ENCODE measurements at places on chromosomes 2 and 18.
A peak's percentile ranks its signal among the peaks of the same experiment; 100 is the strongest.

- DNase-seq: no peak
Measured at GRCh38 chr2:160741815-160742214, 248.2 kb upstream of the RBMS1 start.

DNA sequence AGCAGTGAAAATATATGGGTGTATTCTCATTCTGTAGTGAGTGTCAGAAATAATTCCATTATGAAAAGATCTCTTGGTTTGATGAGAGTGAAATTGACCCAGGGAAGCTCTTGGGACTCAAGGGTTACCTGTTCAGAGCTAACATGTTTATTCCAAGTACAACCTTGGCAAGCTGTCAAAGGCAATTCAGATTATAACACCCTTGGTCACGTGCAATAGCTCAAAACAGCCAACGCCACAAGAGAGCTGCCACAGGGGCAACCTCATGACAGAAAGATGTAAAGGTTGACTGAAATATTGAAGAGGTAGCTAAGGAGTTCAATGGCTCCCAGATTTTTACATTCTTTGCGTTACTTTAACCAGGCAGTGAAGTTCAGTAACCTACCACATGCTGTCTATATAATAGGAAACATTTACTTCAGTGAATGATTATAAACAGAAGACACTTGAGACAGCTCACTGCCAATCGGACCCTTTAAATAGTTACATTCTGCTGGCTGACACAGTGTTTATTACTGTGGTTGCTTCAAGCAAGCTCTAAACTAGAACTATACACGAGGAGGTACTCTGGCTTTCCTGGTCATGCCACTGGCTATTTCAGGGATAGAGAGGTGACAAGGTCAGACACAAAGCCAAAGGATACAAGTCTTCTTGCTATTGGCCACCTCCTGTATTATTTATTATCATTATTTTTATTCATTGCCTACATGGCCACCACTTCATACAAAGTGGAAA lies 187.3 kb downstream of the PID1 start:
- peak; percentile 54 for DNase-seq

DNA sequence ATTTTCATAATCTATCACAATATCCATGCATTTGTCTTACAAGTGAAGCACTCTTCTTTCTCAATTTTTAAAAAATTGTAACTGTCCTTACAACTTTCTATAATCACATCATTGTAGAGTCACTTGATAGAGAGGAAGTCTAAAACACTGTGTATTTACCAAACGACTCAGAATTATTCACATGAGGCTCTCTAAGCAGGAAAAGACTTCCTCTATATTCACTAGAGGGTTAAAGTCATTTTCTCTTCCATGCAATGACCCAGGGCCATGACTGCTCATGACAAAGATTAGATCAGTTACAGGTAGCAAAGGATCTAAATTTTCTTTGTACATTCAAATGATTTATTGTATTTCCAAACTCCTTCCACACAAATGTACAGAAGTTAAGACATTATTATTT lies 9.0 kb upstream of the SLC1A4 start:
- DNase-seq: no peak

GRCh38 chr2:141699573-141699972 lies 431.2 kb downstream of the LRP1B start:
- no peak for DNase-seq

DNA sequence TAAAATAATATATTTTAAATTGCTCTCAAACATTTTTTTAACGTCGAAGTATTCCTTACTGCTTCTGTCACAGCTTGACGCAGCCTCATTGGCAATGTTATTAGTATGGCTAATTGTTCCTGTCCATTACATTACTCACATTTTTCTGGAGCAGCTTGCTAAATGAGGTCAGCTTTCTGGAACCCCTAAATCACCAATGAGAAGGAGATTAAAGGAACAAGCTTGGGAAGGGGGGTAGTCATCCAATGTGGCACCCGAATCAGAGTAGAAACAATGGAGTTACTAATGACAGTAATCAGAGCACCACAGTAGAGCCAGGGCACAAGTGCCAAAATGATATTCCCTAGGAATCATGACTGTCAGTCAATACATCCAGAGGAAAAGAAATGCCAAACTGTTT lies 5.1 kb downstream of the NEUROD1 start:
- no peak for DNase-seq

- DNase-seq: no peak
Measured at GRCh38 chr2:199875400-199875799, 24.4 kb upstream of the FTCDNL1 start.

DNA sequence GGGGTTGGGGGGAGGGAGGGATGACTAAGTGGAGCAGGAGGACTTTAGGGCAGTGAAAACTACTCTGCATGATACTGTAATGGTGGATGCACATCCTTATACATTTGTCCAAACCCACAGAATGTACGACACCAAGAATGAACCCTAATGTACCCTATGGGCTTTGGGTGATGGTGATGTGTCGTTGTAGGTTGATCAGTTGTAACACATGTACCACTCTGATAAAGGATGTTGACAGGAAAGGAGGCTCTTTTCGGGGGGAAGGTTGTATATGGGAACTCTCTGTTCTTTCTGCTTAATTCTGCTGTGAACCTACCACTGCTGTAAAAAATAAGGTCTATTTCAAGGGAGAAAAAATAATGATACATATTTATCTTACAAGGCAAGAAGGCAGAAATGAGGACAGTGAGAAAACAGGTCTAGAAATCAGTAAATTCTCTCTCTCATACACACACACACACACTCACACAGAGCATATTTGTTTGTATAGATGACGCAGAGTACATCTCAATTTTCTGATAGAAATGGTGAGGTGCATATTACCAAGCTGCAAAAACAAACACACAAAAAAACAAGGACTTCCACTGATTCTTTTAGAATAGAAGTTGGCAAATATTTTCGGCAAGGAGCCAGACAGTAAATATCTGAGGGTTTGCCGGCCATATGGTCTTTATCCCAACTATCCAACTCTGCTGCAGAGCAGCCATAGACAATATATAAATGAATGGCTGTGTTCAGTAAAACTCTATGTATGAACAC lies 20.2 kb downstream of the FAM124B start:
- peak; percentile 27 for DNase-seq

GRCh38 chr2:74221091-74221490 lies 22.7 kb downstream of the MTHFD2 start:
- DNase-seq: no peak

GRCh38 chr2:96940980-96941775 lies 45.2 kb downstream of the FAM178B start:
- DNase-seq: no peak

- no peak for DNase-seq
Measured at GRCh38 chr2:88125344-88125923, 2.4 kb downstream of the FABP1 start.

GRCh38 chr18:59419386-59419785 lies 60.3 kb upstream of the LMAN1 start:
- peak; percentile 66 for DNase-seq

DNA sequence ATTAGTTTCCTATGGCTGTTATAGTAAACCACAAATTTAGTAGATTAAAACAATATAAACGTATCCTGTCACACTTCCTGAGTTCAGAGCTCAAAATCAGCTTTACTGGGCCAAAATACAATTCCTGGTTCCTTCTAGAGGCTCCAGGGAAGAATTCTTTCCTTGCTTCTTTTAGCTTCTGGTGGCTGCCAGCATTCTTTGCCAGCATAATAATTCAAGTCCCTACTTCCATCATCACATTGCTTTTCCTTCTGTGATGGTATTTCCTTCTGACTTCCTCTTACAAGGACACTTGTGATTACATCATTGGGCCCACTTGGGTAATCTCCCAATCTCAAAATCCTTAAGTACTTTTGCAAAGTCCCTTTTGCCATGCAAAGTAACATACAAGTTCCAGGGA lies 40.6 kb downstream of the MOB4 start:
- DNase-seq: no peak

DNA sequence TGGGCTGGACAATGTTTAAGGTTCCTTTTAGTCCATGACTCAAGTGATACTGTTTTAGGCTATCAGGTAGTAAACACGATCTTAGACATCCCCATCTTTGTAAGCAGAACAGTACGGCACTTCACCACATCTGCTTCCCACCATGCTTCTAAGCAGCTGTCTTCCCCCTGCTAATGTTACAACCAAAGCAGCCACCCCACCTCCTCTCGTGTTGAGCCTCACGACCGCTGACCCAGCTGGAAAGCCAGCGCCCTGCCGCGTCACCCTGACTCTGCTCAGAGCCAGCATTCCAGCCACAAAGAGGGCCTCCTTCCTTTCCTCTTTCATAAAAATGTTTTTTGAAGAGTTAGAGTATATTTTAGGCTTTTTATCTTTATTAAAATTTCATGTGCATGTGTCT lies 9.4 kb downstream of the MTERF4 start:
- no peak for DNase-seq

DNA sequence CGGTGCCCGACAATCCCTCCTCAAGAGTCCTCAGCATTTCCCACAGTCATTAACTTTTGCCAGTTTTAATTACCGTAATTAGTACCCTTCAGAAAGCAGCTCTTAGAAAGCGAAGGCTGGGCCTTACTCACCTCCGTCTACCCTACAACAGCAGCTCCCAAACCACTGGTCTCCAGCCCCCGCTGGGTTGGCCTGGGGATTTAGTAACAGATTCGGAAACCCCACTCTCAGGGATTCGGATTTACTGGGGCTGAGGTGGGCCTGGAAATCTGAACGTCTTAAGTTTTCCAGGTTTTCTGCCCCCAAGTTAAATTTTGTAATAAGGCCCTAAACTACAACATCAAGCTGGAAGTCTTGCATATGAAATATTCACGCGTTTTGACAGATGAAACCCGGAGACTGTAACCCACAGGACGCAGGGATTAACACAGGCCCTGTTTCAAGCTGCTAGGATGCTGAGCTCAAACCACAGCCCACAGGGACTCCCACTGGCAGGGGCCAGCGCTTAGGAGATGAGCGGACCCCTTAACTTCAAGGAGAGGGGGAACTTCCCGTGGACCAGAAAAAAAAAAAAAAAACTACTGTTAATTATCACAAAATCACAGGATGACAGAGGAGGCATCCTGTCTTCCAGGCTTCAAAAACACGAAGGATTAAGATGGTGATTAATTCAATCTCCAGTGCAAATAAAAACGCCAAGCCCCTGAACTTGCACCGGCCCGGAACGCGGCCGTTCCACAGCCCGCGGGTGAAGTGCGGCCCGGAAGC lies 985 bp downstream of the ILKAP start:
- no peak for DNase-seq

DNA sequence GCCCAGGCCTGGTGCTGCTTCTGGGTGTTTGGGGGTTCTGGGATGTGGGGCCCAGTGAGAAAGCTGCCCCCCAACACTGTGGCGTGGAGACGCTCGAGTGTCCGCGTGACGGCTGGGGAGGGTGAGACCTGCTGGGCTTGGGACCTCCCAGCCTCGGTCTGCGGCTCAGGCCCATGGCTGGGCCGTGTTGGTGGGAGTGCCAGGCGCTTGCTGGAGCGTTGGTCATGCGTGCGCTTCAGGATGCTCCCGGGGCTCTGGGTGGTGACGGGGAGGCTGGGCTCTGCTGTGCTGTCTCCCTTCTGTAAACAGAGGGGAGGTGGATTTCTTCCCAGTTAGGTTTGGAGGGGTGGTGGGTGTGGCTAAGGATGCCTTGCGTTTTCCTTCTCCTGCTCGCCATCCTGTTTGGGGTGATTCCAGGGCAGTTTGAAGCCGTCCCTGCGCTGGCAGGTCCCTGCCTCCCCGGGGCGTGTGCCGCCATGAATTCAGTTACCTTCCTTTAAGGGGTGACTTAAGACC lies 606 bp downstream of the GAL3ST2 start:
- no peak for DNase-seq

- peak; percentile 85 for DNase-seq
Measured at GRCh38 chr2:165067643-165068486, 112.5 kb upstream of the SLC38A11 start.

DNA sequence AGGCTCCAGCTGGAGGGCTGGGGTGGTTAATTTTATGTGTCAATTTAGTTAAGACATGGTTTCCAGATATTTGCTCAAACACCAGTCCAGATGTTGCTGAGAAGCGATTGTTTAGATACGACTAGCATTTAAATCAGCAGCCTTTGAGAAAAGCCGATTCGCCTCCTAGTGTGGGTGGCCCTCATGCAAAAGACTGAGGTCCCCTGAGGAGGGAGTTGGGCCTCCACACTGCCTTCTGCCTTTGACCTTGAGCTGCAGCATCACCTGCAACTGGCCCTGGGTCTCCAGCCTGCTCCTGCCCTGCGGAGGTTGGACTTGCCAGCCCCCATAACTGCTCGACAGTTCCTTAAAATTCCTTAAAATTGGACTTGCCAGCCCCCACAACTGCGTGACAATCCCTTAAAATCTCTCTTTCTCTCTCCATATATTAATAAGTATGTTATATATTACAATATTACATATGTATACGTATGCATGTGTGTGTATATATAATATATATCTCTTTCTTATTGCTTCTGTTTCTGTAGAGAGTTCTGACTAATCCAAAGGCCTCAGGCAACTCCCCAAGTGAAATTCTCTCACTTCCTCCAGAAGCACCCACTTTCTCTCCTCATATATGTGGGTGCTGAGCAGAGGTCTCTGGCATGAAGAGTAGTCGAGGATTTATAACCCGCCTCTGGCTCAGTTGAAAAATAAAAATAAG lies 14.4 kb downstream of the FBLN7 start:
- DNase-seq: no peak

DNA sequence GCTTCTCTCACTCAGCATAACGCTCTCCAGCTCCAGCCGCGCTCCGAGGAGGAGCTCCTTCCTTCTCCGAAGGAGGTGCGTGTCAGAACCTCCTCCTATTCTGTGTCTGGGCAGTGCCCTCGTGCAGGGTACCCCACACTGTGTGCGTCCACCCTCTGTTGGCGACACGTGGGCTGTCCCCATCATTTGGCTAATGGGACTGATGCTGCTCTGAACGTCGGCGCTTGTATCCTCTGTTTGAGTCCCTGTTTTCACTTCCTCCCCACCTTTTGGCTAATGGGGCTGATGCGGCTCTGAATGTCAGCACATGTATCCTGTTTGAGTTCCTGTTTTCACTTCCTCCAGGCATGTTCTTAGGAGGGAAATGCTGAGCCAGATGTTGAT lies 22.2 kb downstream of the KCNG2 start:
- DNase-seq: no peak

- DNase-seq: no peak
Measured at GRCh38 chr2:32715391-32715841, 87.6 kb downstream of the TTC27 start.

- no peak for DNase-seq
Measured at GRCh38 chr18:55128437-55128836, 169.2 kb upstream of the CCDC68 start.

DNA sequence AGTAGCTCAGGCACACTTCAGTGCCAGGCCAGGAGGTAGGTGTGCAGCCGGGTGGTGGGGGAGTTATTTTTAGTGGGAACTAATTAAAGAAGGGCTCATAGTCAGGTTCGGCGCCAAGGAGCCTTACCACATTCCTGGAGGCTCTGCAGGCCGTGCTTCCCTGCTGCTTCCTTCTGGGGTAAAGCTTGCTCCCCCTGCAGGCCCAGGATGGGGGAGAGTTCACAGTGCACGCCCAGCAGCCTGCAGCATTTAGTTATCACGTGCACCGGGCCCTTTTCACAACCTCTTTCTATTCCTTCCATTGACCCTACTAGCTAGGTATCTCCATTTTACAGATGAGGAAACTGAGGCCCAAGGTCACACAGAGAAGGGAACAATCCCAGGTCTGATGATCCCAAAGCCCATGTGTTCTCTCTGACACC lies 2.5 kb downstream of the KCNF1 start:
- no peak for DNase-seq
